Jurkat, Clone E6-1 (cell line): ENCODE measurements at places on chromosomes 7 and 10.
A peak's percentile ranks its signal among the peaks of the same experiment; 100 is the strongest.

DNA sequence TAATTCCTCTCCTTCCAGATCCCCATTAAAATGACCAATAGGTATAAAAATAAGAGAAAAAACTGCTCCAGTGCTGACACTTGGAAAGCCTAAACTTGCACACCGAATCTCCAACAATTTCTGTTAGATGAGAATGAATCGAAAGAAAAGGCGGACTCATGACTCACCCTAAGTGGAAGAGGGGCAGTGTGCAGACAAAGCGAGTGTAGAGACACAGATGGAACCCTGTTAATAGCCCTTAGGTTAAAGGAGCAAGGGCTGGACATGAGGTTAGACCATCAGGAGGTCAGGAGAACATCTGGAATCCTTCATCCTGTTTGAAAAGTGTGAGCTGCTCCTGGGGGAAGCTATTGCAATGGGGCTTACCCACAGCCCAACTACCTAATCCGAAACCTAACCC, 103.4 kb upstream of the GLI3 start:
- DNase-seq = no peak

- no peak for DNase-seq
These were observed 50.6 kb upstream of the SH2B2 start for GRCh38 chr7:102236102-102236501.

DNA sequence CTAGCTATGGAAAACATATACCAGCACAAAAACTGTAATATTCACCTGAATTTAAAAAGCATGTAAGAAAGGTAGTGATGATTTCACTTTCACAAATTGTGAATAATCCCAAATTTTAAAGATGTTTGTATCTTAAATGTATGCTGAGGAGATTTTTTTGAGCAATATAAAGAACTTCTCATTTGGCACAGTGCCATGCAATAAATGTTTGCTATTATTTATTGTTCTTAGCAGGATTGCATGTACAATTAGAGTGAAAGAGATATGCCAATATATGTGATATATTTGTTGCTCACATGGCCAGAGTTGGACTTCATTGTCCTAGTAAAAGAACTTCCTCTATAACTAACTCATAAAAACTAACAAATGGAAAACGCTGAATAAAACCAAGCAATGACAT, 895.1 kb upstream of the KCND2 start:
- DNase-seq = no peak

- DNase-seq = no peak
These were observed at the start of gene HYAL4 for GRCh38 chr7:123844712-123845219. HYAL4 (plus strand) TSS chr7:123845169; CDS start chr7:123868274, 23,105 bp downstream.

DNA sequence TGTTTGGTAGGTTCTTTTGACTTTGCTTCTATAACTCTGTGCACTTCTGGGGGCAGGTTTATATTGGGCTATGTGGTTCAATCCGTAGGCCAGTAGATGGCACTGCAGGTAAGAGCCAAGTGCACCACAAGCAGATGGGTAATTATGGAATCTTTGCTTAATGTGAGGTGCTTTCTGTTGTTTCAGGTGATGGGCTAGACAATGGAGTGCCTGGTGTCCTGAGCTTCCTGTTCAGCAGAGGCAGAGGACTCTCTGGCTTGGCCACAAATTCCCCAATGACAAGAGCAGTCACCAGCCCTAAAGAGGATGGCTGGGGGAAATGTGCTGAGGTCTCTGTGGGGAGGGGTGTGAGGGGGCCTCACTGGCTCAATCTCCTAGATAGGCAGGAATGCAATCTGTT, 455.0 kb downstream of the CCSER2 start:
- peak; percentile 39 for DNase-seq

GRCh38 chr10:97311111-97311626, 7.9 kb upstream of the FRAT1 start:
- DNase-seq = no peak

GRCh38 chr7:43433639-43434038, 149.3 kb upstream of the STK17A start:
- DNase-seq = no peak

GRCh38 chr10:128912568-128913311, 554.3 kb upstream of the MGMT start:
- DNase-seq = no peak

- no peak for DNase-seq
These were observed 1.6 kb upstream of the PPP2R2D start for GRCh38 chr10:131899116-131899690.

- DNase-seq = no peak
These were observed 91.6 kb downstream of the DNMBP start for GRCh38 chr10:99917963-99918825.

DNA sequence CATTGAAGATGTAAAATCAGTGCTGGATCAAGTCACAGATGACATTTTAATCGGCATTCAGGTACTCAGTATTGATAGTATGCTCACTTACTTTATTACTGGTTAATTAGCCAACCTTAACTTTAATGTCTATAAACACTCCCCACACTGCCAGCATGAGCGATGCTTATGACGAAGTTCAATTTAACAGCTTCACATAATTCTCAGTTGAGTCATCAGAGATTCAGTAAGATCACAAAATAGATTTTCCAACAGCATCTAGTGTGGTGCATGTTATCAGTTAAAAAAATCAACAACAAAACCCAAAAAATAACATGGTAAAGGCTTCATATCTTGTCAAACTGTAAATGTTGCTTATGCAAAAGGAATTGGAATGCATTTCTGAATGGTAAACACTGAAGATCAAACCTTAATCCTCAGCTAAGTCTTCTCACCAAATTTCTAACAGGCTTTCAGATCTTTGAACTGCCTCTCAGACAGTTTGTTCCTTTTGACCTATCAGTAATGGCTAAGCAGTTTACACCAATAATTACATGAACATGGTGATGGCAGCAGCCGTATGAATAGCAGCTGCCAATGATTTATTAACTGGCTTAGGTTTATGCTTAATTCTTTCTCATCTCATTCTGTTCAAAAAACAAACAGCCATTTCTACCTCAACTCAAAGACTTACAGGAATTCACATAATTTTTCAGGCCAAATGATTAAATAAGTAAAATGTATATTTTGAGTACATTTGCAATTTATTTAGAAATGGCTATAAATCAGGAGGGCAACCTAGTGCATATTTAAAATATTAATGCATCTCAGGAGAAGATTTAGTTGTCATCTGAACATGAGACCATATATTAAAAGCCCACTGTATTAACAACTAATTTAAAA, 98.5 kb downstream of the CABCOCO1 start:
- peak; percentile 81 for DNase-seq

DNA sequence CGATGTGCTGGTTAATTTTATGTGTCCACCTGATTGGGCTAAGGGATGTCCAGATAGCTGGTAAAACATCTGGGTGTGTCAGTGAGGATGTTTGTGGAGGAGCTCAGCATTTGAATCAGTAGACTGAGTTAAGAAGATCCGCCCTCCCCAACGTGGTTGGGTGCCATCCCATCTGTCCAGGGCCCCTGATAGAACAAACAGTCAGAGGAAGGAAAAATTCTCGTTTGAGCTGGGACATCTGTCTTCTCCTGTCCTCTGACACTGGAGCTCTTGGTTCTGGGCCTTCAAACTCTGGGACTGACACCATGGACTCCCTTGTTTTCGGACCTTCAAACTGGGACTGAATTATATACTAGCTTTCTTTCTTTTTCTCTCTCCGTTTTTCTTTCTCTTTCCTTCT, 59.6 kb downstream of the CARD11 start:
- DNase-seq = no peak

- peak; percentile 64 for DNase-seq
These were observed 87.8 kb downstream of the BTRC start for GRCh38 chr10:101441541-101442455.

DNA sequence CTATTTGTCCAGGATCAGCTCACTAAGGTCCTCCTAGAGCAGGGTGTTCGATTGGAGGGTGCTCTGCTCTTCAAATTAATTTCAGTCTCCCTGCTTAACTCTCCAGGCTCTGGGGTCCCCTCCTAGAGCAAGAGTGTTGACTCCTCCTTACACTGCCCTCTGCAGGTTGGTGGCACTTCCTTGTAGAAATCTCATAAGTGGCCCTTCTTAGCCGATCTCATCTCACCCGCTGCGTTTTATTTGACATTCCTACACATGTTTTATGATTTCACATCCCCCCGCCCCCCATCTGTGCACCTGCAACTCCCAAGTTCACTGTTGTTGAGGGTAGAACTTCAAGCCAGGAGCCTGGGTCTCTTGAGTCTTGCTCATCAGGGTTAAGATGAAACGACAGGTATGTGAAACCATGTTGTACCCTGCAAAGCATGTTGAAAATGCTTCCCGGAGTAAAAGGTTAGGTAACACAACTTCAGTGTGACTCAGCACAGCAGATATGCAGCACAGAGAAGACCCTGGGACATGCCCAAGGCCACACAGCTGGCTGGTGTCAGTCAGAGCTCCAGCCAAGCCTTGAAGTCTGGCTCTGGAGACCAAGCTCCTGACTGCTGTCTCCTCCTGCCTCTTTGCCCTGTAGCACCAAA, 171.2 kb downstream of the PRKAG2 start:
- peak; percentile 43 for DNase-seq

- no peak for DNase-seq
These were observed 495.9 kb downstream of the XPNPEP1 start for GRCh38 chr10:109427411-109427810.

DNA sequence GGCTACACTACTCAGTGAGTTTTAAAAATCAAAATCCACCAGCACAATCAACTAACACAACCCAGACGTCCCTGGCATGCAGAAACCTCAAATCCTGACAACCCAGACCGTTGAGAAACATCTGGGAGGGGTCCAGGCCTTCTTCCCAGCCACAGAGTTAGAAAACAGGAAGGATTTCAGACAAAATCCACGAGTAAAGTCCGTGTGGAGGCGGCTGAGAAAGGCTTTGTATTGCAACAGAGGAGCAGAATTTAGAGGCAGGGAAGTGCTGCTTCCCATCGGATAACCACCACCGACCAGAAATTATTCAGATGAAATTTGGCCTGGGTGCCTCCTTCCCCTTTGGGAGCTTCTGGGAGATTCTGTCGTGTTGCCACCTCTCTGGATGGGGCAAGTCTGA, 61.5 kb downstream of the TNS3 start:
- DNase-seq = no peak

GRCh38 chr10:119103241-119103902, 541 bp upstream of the DENND10 start:
- no peak for DNase-seq

DNA sequence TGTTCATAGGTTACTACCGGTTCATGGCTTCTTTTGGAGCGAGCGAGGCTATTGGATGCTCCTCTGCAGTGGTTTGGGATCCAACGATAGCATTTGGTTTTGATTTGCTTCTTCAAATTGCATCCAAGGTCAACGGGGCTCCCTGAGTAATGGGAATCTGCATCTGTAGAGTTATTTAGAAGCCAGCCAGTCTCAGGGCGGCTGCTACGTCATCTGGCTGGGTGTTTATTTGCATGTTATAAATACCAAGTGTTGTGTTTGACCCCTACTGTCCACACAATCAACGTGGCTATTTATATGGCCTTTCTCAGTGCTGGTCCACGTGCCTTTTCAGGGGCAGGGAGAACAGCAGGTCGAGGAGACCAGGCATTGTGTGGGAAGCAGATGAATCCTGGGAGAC, 137.7 kb downstream of the PRPF18 start:
- DNase-seq = no peak

GRCh38 chr10:102283488-102283887, 38.2 kb downstream of the GBF1 start:
- DNase-seq = no peak

DNA sequence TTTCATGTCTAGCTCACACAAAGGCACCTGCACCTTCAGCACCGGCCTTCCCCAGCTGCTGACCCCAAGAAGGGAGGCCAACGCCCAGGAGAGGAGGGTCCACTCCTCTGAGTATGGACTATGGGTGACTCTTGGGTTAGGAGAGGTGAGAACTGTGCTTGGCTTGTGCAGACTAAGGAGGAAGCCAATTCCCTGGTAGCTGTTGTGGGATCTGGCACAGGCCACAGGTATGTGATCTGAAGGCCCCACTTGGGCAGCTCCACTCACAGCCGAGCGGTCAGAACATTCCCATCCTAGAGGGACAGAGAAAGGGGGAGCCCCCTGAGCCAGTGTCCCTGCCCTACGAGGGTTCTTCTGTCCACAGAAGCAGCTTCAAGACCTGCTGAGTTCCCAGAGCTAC, 52.8 kb upstream of the FIGNL1 start:
- no peak for DNase-seq

DNA sequence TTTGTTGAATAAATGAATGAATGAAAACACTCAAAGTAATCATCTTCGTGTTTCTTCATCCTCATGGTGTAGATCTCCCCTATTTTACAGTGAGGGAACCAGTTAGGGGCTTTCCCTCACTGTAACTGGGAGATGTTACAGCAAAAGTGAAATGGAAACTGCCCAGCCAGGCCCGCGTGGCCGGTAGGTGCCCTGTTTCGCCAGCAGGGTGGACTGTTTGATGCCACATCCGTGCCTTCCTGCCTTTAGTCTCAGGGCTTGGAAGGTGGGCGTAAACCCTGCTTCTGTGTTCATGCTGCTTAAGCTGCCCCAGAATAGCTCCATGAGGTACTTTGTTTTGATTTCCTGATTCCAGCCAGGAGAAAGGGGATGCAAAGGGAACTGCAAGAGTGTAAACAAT, 268.8 kb downstream of the PLXNA4 start:
- no peak for DNase-seq

- no peak for DNase-seq
These were observed 168.4 kb downstream of the BTAF1 start for GRCh38 chr10:92091965-92092364.

GRCh38 chr7:54967377-54967776, 51.4 kb upstream of the EGFR start:
- DNase-seq = no peak

GRCh38 chr7:158731761-158732160, 27.2 kb upstream of the NCAPG2 start:
- no peak for DNase-seq
